HS-5 (cell line): ENCODE measurements at places on chromosomes 5 and 9.

- no peak for DNase-seq
Measured at GRCh38 chr9:117709936-117710335, 5.7 kb downstream of the TLR4 start.

DNA sequence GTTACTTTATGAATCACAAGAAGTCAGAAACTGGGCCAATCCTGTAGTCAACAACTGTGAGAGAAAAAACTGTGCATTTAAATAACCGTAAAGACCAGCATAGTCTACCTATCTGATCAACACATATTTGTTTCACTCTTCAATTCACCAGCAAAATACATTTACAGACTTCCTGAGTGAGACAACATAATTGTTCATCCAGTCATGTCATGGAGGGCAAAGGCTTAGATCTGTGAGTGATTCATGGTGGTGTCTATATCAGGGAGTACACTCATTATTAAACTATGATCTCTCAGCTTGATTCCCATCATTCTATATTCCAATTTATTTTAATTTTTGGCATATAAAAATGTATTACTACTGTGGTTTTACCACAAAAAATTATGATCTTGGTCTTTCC lies 694.6 kb downstream of the DNAH5 start:
- peak; percentile 75 for DNase-seq

DNA sequence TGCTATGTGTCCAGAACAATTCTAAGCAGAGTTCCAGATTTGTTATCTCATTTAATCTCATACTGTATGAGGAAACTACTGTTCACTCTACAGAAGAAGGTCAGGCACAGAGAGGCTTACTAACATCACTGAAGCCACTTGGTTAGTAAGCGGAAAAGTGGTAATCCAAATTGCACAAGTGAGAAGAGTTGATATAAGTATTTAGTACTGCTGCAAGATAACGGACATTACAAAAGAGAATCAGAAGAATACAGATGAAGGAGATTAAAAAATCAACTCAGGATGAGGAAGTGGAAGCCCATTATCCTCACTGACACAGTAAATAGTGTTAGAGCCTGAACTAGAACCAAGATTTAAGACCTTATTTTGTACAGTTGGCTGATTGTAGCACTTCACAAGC lies 22.3 kb upstream of the TLR4 start:
- no peak for DNase-seq

DNA sequence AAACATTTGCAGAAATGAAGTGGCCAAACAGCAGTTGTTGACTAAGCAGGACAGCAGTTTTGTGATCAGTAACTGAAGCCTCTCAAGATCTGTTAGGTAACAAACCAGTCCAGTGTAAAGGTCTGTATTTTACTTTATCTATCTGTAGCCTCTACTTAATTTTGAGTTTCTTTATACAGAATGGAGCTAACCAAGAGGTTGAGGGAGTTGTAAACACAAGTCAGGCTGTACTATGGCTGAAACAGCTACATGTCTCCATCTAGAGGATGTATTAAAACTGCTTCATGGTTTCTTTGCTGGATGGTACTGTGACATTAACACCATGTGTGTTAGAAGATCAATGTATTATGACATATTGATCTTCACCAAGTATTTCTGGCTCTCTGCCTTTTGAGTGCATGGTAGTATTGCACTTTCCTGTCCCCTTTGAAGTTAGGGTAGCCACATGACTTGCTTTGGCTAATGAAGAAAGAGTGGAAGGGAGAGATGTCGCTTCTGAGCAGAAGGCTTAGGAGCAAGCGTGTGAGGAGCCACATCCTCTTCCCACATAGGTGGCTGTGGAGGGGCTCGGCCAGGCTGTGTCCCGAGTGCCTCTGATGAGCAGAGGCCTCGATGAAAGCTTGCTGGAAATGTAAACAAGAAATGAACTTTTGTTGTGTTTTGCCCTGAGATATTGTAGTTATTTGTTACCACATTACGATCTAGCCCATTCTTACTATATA lies 105.6 kb upstream of the PCA3 start:
- DNase-seq: peak; percentile 35

- DNase-seq: no peak
Measured at GRCh38 chr9:119409552-119409951, 40.3 kb upstream of the BRINP1 start.

GRCh38 chr5:112604732-112605630 lies 132.7 kb upstream of the APC start:
- no peak for DNase-seq

DNA sequence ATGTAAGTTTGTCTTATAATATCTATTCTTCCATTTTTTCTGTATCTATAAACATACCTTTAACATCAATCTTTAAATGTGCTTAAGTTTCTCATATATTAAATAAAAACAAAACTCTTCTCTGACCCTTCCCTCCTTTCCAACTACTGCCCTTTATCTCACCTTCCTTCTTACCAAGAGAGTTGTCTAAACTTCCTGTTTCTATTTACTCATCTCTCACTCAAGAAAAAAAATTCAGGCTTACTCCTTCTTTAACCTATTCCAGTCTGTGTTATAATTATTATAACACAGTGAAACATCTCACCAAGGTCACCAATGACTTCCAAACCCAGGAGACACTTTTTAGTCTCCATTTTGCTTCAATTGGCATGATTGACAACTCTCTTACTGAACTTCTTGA lies 140.9 kb downstream of the CCDC171 start:
- no peak for DNase-seq

DNA sequence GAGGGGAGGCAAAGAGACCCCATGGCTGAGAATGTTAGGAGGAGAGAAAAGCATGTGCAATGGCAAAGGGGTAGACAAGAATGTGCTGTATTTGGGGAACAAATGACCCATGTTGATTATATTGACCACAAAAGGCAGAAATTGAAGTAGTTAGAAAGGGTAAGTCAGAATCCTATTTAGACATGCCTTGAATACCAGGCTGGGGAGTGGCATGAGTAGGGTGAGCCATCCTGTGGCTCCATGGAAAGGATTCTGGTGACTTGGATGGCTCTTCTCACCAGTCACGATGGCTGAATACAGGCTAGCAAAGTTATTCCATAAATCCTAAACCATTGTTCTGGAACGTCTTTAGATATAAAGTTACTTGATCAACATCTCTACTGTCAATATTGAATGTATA lies 73.4 kb upstream of the MEF2C start:
- DNase-seq: no peak

DNA sequence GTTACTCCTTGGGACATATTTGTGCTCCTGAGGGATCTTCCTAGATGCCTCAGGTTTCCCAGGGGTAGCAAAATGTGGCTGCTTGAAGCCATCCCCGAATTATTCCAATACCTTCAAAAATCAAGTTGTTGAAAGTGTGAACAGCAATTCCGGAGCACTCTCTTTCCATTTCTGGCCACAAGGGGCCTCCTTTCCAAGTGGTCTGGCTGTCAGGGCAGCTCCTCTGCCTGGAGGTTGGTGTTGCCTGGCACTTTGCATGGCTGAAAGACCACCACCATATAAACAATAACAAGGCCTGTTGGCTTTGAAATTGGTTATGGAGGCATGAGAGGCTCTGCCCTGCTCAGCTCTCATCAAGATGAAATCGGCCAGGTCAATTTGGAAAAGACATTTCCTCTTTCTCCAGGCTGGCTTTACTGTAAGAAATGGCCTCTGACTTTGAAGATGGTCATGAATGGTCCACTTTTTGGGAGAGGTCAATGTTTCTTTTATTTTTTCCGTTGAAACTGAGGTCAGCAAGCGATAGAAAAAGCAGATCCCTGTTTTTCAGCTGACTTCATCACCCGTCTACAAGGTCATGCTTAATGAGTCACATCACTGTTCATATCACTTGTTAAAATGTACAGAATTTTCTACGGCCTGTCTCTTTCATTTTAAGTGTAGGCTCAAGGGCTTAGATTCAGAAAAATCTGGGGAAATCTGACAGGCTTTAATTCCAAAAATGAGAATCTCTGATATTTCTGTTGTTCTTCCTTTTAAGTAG lies 481.1 kb upstream of the ZNF608 start:
- DNase-seq: no peak

DNA sequence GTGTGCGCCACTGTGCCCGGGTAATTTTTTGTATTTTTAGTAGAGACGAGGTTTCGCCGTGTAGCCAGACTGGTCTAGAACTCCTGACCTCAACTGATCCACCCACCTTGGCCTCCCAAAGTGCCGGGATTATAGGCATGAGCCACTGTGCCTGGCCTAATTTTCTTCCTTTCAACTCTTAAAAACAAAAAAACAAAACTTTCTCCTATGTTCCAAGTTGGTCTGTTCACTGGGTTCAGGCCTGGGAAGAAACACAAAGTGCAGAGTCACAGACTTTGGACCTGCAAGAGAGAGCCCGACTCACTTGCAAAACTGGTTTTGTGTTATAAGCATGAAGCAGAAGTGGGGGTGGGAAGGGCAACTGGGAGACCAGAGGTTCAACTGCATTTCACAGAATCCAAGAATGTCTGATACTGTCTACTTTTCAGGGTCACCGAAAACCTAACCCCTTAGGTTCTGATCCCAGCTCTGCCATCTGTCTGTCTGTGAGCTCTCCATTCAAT lies 5.2 kb upstream of the HDHD3 start:
- no peak for DNase-seq

DNA sequence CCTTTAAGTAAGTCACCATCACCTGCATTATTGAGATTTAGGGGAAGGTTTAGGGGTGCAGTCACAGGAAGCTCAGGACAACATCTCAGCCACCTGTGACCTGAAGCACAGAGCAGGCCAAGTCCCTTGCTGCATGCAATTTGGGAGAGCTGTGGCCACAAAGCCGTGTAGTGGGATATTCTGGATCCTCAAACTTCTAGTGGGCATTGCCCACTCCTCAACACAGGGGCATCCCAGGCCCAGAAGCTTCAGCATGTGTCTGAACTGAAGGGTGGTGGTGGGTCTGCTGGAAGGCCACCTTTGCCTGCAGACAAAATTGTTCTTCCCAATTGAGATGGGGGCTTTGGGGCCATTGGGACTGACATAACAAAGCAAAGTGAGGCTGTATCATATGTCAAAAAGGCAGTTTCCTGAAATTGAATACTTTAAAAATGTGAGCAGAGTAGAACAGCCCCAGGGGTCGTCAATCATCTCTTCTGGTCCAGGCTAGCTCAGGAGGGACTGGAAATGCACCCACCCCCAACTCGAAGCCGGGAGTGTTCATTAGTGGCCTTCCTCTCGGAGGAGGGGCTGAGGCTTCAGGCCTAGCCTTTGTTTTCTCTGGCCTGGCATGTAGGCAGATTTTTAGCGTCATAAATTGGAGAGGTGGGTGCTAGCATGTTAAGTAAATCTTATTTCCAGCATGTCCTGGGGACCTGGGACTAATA lies 2.8 kb upstream of the GADD45G start:
- no peak for DNase-seq

GRCh38 chr5:77129391-77129990 lies 42.4 kb upstream of the ZBED3 start:
- no peak for DNase-seq

DNA sequence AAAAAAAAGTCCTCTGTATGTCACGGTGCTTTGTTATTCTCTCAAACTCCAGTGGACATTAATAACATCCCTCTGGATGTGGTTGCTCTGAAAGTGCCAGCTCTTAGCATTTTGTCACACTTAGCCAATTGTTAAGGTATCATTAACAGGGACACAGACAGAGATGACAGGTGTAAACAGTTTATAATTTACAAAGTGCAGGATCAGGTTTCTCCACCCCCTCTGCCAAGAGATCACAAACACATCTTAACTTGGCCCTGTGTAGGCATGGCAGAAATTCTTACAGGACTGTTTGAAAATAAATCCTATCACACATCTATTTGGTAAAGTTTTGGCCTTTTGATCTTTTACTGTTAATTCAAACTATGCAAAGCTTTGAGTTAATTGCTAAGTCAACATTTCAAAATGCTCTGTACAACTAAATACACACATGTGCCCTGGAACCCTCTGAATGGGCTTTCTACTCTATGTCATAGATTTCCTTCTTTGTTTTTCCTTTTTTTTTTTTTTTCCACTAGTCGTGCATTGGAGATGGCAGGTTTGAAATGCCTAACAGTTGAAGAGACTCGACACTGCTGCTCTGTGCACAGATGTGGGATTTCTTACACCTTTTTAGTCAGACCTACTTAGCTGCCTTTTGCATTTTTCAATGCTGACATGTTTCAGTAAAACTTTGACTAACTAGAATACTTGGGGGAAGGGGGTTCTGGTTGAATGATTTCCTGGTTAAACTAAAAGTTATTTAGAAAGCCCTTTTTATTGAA lies 41.7 kb downstream of the SEMA6A start:
- DNase-seq: no peak

DNA sequence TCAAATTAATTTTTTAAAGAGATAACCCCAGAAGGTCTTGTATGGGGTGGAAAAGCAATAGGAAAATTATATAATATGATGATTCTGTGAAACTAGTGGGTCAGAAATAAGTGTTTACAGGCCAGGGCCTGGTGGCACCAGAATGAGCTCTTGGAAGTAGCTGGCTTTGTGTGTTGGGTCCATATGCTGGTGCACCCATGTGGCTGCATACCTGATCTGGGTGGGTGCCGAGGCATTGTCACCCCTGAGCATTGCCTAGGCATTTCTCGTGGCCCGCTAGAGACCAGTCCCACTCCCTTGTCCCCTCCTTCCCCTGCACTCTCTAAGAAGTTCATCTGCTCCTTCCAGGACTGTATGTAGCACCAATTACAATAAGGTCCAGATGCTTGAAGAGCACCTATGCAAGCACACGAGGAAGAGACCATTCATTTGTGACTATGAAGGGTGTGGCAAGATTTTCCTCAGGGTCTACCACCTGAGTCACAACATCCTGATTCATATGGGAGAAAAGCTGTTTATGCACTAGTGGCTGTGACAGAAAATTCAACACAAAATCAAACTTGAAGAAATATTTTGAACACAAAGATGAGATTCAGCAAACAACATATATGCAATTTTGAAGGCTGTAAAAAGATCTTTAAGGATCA lies 19.8 kb upstream of the IL33 start:
- no peak for DNase-seq

DNA sequence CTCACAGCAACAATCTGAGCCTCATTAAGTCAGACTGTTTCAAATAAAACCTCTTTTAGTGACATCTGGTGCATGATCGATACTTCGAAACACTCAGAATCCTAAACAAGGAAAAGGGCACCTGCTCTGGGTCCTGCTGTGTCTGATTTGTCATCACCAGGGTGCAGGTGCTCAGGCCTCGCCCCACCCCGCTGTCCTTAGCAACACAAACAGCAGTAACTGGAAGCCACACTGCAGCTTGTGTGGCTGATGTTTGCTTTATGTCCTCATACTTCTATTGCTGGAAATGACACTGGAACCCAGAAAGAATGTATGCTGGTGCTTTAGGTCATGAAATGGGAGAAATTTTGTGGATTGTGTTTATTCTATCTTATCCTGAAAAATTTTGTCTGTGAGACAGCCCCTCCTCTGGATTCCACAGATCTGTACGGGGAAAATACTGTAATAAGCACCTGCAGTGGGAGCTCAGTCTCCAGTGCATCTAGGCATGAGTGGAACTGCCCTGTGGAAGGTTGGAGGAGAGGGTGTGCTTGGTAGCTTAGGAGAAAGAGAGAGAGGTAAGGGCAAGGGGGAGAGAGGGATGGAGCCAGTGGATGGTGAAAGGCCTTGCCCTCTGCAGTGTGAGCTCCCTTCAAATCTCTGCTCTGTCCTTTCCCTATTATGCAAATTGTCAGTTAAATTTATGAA lies 284.2 kb downstream of the SMARCA2 start:
- DNase-seq: no peak

GRCh38 chr9:79924836-79925235 lies 353.1 kb downstream of the TLE4 start:
- no peak for DNase-seq
